ENCODE measurements at places on chromosomes 3 and 15. TPM values are rescaled to one million over a fixed set of nuclear protein-coding genes. Genes with fewer than 3 reads are reported as not detected.
A peak's percentile ranks its signal among the peaks of the same experiment; 100 is the strongest.

DNA sequence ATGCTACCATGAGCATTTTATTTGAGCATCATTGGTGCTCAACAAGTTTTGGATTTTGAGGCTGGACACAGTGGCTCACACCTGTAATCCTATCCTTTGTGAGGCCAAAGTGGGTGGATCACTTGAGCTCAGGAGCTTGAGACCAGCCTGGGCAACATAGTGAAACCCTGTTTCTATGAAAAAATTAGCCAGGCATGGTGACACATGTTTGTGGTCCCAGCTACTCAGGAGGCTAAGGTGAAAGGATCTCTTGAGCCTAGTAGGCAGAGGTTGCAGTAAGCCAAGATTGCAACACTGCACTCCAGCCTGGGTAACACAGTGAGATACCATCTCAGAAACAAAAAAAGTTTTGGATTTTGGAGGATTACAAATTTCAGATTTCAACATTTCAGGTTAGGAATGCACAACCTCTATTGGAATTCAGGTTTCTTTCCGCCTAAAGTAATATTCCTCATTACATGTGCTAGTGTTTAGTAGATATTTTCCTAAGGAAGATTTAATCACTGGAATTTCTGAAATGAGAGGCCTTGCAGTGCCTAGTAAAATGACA lies 27.6 kb downstream of the CNOT10 start:
- DNase-seq, result no peak
- no peaks in the 10 kb centered on the region for H3K27me3 ChIP-seq
- H3K4me1 ChIP-seq, result peaks cover 6% of the 10 kb centered on the region
- no peak overlapping the region for H3K4me3 ChIP-seq
- no peak overlapping the region for H3K27ac ChIP-seq

DNA sequence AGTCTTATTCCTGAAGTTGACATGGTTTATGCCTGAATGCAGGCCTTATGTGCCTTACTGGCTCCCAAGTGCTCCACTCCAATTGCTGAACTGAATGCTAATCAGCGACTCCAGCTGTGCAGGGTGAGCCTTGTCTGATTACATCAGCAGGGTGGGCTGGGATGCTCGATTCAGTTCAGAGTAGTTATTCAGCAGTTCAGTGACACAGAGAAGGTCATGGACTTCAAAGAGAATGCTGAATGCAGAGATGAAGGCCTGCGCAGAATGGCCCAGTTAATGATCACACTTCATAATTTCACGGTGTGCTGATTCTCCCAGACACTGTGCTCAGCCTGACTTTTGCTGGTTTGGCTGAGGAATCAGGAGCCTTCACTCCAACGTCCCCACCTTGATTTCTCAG lies 63.6 kb downstream of the CLDN1 start:
- no peaks in the 10 kb centered on the region for H3K4me1 ChIP-seq
- DNase-seq, result no peak
- H3K36me3 ChIP-seq, result no peaks in the 10 kb centered on the region
- H3K4me3 ChIP-seq, result no peak overlapping the region
- no peaks in the 10 kb centered on the region for H3K27me3 ChIP-seq

DNA sequence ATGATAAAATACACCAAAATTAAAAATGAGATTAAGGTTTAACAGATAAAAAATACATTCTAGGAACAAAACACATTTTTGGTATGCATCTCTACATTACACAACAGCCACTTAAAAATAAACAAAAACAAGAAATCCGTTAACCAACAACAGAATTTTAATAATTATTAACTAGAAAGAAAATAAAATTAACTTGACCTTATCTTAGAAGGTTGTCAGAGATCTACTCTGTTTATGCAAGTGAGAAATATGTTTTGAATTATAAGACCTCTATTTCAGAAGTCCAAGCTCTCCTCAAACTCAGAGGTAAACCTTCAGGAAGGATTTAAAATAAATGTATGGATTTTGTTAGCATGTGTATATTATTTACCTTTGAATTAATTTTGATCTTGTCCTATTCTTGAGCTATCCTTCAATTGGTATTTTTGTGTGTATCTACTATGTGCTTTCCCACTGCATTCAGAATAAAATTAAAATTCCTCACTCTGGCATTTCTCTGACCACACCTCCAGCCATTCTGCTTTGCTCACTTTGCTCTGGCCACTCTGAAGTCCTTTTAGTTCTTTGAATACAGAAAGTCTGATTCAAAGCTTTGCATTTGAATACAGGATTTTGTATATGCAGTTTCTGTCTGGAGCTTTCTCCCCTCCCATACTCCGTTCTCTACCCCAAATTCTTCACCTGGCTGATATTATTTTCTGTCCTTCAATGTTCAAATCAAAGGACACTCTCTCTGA lies 352.0 kb downstream of the ZBTB20 start:
- no peak overlapping the region for H3K27ac ChIP-seq
- no peak for DNase-seq
- no peaks in the 10 kb centered on the region for H3K4me1 ChIP-seq
- H3K27me3 ChIP-seq, result no peaks in the 10 kb centered on the region
- no peaks in the 10 kb centered on the region for H3K36me3 ChIP-seq
- H3K4me3 ChIP-seq, result no peak overlapping the region

GRCh38 chr3:97883736-97884135 lies 61.9 kb downstream of the CRYBG3 start:
- H3K36me3 ChIP-seq, result peaks cover 31% of the 10 kb centered on the region
- no peak overlapping the region for H3K4me3 ChIP-seq
- peaks cover 18% of the 10 kb centered on the region for H3K4me1 ChIP-seq
- no peaks in the 10 kb centered on the region for H3K27me3 ChIP-seq
- H3K27ac ChIP-seq, result no peak overlapping the region
- no peak for DNase-seq

- no peak overlapping the region for H3K4me3 ChIP-seq
- H3K27ac ChIP-seq, result no peak overlapping the region
- H3K27me3 ChIP-seq, result peaks cover 3% of the 10 kb centered on the region
- no peaks in the 10 kb centered on the region for H3K4me1 ChIP-seq
- no peak for DNase-seq
These were observed 2.7 kb upstream of the NANOGP8 start for GRCh38 chr15:35087759-35088158.

- H3K36me3 ChIP-seq, result peaks cover 80% of the 10 kb centered on the region
- H3K27ac ChIP-seq, result peak overlapping the region; percentile 66
- DNase-seq, result no peak
- peaks cover 18% of the 10 kb centered on the region for H3K4me1 ChIP-seq
These were observed 122.6 kb downstream of the LRIG1 start for GRCh38 chr3:66378256-66378655.

DNA sequence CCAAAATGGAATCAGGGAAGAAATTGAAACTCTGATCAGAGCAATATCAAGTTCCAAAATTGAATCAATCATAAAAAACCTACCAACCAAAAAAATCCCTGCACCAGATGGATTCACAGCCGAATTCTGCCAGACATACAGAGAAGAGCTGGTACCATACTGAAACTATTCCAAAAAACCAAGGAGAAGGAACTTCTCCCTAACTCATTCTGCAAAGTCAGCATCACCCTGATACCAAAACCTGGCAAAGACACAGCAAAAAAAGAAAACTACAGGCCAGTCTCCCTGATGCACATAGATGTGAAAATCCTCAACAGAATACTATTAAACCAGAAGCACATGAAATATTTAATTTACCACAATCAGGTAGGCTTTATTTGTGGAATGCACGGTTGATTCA lies 118.1 kb downstream of the MYRIP start:
- no peaks in the 10 kb centered on the region for H3K36me3 ChIP-seq
- H3K4me1 ChIP-seq, result no peaks in the 10 kb centered on the region
- H3K27me3 ChIP-seq, result no peaks in the 10 kb centered on the region
- no peak overlapping the region for H3K27ac ChIP-seq
- H3K4me3 ChIP-seq, result no peak overlapping the region
- no peak for DNase-seq

GRCh38 chr3:146421819-146422759 lies 47.3 kb downstream of the PLSCR2 start:
- no peak overlapping the region for H3K27ac ChIP-seq
- H3K27me3 ChIP-seq, result peaks cover 2% of the 10 kb centered on the region
- DNase-seq, result no peak
- H3K4me1 ChIP-seq, result no peaks in the 10 kb centered on the region

IL17RD gene
- 0.07 TPM for total RNA-seq

FOXL2 gene
- total RNA-seq, result not detected

Data from activated T-helper 2 cell treated with anti-CD3 and anti-CD28 coated beads, Interferon-gamma antibody, Interleukin-2, Interleukin-4, amounts not matched to agents 10 μg/mL and 5 μg/mL and 100 μg/mL, durations not matched to agents 14 hours and 24 hours and 36 hours (primary cell).